ENCODE measurements at places on chromosomes 5 and 9.

GRCh38 chr5:134581241-134581981, 51.2 kb downstream of the SAR1B start:
- ATAC-seq, result peak; percentile 37

DNA sequence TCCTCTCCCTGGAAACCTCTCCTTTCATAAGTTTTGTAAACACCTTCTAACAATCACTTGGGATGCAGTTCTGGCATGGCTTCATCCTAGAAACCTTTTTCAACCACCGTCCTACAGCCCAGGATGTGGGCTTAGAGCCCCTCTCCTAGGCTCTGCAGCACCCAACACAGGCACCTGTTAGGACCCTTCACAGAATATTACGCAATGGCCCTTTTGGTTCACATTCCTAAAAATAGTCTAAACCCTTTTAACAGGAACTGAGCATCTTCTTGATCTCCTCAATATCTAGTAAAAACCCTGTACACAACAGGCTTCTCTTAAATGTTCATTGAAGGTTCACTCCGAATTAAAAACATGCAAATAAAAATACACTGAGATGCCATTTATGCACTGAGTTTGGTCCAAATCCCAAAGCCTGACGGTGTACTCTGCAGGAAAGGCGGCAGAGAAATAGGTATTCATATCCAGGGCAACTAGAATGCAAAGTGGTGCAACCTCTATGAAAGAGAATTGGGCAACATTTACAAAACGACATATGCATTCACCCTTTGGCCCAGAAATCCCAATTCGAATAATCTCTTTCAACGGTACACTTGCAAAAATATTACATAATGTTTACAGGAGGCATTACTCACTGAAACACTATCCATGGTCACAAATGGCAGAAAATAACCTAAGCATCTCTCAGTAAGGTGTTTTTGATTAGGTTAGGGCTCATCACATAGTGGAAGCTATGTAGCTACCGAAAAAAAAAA, 169.3 kb downstream of the SEMA5A start:
- ATAC-seq, result no peak

GRCh38 chr5:40045429-40045828, 620.6 kb upstream of the DAB2 start:
- ATAC-seq, result no peak

DNA sequence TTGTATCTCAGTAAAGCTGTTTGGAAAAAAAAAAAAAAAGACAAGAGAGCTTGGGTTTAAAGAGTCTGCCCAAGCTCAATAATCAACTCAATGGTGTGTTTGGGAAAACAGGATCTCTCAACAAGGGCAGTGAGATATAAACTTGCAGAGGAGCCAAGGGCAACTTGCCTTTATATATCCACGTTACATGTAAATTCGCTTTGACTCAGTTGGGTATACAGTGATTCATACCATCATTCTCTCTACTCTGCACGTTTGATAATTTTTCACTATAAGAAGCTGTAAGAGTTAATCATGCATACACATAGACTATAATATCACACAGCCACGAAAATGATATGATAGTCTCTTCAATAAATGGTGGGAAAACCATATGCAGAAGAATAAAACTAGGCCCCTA, 24.9 kb downstream of the ADAM19 start:
- no peak for ATAC-seq

- ATAC-seq, result no peak
Measured at GRCh38 chr5:158275511-158275910, 416.6 kb upstream of the CLINT1 start.

GRCh38 chr5:122694884-122695283, 80.0 kb upstream of the SNX2 start:
- ATAC-seq, result no peak

GRCh38 chr9:3858961-3859360, 333.2 kb upstream of the RFX3 start:
- no peak for ATAC-seq

DNA sequence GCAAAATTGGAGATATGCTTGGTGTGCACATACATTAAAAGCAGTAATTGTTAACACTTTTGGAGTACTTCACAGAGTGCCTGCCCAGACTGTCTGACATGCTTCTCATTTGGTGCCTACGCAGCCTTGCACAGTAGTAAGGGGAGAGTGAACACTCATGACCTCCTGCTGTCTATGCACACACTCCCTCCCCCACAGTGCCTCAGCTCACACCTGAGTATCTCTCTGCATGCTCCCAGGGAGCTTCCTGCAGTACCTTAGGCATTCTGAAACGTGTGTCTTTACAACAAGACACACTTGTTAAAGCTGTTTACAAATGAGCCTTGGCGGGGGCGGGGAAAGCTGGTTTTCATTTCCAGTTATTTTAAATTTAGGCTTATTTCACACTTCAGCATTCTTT, 18.0 kb downstream of the MAP3K1 start:
- ATAC-seq, result no peak

DNA sequence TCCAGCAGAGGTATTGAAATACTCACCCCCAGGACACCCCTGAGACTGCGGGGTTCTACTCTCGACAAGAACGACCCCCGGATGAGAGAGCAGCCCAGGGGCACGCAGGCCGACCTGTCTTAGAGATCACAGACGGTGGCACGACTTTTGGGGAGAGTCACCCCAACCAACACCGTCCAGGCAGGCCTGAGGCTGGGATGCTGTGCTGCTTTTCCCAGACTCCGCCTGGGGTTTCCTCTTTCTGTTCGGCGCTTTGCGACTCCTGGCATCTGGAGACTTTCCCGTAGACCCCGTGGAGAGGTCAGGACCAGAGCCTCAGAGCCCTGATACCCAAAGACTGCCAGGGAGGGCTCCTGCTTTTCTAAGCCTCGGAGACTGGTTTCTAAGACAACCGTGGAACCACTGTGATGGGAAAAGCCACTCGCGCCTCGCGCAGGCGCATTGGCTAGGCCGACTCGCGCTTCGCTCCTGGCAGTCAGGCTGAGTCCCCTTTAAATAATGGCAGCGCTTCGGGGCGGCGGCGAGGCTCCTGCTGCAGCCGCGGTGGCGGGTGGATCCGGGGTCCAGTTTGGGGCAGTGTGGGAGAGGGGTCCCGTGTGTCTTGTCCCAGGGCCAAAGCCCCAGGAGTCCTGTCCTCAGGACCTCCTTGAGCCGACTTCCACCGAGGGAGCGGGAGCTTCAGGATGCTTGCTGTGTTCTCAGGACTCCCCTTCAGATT, 484.0 kb downstream of the SPATA31A7 start:
- ATAC-seq, result no peak

- ATAC-seq, result no peak
Measured at GRCh38 chr9:112841261-112841660, 49.4 kb downstream of the SLC46A2 start.

DNA sequence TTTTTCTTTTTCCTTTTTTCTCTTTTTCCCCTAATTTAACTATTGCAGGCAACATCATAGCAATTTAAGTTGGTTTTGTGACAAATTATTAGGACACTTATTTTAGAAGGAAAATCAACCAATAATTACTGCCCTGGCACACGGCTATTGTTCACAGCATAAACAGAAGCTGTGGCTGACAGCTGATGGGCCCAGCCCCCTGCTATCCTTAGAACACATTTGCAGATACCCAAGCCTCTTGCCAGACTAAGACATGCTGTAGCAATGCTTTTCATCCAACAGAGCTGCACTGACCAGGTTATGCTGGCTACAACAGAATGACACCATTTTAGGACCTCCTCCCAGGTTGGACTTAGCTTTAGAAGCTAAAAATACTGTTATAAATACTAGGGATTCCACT, 852.7 kb upstream of the DMAC1 start:
- ATAC-seq, result no peak

DNA sequence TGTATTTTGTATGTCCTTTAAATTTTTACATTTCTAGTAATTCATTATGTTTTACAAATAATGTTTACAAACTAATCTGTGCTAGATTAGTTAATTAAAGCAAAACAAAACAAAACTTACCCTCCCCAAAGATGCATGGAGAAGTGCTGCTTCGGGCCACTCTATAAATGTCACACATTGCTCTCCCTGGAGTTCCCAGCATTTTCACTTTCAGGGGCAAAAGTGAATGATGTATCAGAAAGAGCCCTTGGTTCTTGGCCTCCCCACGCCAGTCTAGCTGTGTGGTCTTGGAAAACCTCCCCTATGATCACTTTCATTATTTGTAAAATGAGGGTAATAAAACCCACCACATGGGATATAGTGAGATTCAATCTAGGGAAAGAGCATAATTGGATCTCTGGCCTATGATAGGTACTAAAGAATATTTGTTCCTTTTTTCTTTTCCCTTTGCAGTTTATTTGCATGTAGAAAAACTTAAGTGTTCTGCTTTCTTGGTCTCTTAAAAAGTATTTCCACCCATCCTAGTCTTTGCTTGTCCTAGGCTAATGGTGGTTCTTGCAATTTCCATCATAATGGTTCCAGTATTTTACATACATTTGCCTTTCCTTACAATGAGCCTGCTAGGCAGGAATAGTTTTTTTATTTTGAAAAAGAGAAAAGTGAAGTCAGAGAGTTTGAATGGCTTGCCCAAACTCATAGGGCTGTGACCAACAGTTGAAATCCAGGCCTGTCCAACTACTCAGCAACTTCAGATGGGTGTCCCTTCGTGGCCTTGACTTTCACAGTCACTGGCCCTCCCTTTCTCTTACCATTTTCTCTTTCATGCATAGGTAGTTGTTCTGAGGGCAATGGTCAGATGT, 184.5 kb upstream of the KLF4 start:
- ATAC-seq, result no peak

GRCh38 chr5:93422652-93423280, 158.3 kb downstream of the NR2F1-AS1 start:
- ATAC-seq, result no peak

DNA sequence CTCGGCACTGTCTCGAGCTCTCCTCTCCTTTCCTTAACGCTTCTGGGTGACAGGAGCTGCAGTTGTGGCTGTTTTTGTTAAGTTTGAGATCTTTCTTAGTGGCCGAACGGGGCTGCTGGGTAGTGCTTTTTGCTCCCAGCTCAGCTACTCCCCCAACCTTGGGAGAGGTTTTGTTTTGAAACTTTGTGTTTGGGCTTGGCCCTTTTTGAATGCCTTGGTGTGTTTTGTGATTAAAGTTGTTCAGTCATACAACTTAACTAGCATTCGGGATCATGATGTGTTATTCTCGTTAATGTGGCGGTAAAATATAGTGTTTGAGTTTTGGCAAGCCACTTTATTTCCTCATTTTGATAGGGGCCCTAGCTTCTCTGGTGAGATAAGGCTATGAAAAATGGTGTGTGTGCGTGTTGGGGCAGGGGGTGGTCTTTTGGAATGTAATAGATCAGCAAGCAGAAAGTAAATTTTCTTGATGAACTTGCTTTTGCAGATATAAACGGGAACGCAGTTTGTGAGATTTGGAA, 1.1 kb downstream of the KDM3B start:
- no peak for ATAC-seq

- no peak for ATAC-seq
Measured at GRCh38 chr5:95818181-95819147, 4.1 kb downstream of the GLRX start.

DNA sequence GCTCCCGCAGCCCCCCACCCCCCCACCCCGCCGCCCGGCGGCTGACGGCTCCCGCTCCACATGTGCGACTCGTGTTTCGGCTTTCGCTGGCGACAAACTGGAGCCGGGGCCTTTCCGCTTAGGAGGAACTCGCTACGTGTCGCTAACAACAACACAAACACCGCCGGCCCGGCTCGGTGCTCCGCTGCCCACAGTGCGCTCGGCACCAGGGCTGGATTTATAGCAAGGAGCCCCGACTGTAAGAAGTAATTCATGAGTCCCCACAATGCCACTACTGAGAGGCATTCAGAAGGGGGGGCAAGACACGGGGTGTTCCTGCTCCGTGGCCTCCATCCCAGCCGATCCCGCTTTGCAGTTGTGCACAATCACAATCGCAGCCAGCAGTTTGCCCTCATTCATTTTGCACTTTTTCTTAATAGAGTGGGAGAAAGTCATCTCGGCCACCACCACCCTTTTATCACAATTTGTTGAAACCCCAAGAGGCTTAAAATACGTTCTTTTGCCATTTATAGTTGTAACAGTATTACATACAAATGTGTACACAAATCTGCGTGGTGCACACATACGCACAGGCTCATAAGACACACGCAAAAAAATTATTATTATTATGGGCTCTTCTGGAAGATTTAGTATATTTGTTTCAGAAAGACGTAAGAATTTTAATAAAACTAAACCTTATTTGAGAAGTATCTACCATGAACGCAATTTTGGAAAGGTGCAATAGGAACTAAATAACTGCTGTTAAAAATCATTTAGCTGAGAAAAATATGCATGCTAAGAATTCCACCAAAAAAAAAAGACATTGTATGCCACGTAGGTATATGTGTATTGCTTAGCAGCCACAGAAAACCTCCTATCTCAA, 48.1 kb downstream of the EBF1 start:
- no peak for ATAC-seq
